ENCODE measurements at places on chromosomes 12 and 14.

DNA sequence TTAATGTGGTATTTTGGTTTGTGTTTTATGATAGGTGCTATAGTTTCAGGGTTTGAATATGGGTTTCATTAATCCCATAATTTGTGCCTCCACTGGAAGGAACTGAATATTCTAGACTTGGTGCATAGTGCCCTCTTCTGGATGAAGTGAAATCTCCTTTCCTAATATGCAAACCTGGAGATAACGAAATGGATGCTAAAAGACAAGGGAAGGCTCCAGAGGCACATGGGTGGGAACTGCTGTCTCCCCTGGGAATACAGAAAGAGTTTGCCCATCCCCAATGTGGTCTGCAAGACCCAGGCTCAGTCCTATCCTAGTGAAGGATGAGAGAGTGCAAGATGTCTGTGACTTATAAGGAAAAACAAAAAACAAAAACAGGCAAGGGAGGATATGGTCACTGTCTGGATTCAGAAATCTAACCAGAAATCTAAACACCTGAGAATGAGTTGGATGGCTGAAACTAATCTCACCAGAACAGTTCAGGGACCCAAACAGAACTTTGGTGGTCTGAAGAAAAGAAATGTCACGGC lies 142.3 kb upstream of the TMPO start:
- peak; percentile 59 for DNase-seq

DNA sequence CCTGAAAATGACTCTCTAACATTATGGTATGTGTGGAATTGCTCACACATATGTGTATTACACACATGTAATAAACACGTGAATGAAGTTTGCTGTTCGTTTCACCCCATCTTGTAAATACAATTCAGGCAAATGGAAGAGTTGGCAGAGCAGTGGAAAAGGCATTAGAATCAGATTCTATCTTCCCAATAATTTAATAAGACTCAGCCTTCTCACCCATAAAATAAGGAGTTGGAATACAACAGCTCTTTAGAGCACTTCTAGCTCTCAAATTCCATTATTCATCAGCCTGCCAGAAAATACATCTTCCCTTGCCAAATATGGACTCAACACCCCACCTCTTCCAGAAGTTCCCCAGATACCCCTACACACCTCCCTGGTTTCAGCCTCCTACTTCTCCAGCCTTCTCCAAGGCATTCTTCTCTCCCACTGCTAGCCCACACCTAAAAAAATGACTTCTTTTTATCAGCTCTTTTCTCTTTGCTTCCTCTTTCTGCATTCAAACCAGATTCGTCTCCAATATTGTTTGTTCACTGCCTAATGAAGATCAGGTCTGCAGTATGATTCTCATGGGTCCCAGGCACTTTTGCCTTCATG lies 66.2 kb upstream of the DYRK2 start:
- no peak for DNase-seq

DNA sequence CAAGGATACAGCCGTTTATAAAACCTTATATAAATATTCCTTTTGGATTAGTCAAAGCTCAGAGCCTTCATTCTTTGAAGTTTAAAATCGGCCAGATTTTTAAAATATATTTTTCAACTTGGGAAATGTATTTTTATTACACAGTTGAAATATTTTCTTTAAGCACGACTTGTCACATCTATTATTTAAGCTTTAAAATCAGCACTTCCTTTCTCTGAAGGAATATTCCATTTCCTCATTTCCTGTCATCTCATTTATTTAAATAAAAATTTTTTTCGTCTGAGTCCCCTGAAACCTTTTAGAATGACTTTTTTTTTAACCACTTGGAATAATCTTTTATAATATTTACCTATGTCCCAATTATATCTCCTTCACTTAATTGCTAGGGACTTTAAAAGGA lies 107.5 kb upstream of the PDE3A start:
- no peak for DNase-seq

GRCh38 chr14:74921987-74922751 lies 891 bp downstream of the RPS6KL1 start:
- DNase-seq: no peak

DNA sequence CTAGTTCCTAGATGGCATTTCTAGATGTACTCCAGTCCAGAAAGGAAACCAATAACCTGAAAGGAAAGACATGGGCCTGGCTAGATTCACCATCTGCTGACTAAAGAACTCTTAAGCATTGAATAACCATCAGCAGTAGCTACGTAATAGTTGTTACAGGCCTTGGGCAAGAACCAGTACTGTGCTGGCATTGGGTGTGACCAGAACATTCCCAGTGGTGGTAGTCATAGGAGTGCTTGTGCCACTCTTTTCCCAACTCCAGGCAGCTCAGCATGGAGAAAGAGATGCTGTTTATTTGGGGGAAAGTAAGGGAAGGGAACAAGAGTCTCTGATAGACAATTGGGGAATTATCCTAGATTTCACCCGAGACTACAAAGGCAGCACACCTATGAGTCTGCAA lies 333.3 kb downstream of the SLC16A7 start:
- no peak for DNase-seq
